Right ventricle myocardium inferior (tissue), 1 donor: ENCODE measurements at places on chromosomes 5 and 9. TPM values are rescaled to one million over a fixed set of nuclear protein-coding genes. Genes with fewer than 3 reads are reported as not detected.

Gene PCDHGA2
- total RNA-seq = 6.2 TPM

Gene ELAVL2
- total RNA-seq = not detected

GRCh38 chr5:149635394-149635793, 54.1 kb downstream of the ARHGEF37 start:
- no peak for DNase-seq

GRCh38 chr5:97494465-97494864, 311.4 kb upstream of the RIOK2 start:
- DNase-seq = no peak

GRCh38 chr5:127331890-127332649, 41.5 kb downstream of the MEGF10 start:
- no peak for DNase-seq

DNA sequence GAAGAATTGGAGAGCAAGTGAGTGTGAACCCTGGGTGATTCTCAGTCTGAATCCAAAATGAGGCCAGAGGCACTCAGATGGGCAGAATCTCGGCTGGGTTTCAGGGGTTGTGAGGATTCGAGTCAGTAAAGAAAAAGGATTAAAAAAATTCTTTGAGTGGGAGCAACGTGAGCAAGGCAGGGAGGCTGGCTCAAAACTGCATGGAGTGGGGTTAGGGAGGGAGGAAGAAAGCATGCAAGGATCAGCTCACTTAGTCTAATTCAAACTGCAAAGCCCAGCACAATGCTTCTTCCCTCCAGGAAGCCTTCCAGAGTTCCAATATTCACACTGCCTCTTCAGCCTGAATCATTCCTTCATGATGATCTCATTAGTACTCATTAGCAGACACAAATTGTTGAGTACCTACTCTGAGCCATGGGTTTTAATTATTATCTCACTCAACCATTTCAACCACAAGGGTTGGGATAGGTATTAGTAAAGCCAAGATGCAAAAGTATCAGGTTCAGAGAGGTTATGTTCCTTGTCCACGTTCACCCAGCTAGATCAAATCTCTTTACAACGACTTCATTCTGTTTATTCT, 95.8 kb downstream of the BRINP1 start:
- no peak for DNase-seq
